ENCODE measurements at places on chromosomes 3 and 15. TPM values are rescaled to one million over a fixed set of nuclear protein-coding genes. Genes with fewer than 3 reads are reported as not detected.

DNA sequence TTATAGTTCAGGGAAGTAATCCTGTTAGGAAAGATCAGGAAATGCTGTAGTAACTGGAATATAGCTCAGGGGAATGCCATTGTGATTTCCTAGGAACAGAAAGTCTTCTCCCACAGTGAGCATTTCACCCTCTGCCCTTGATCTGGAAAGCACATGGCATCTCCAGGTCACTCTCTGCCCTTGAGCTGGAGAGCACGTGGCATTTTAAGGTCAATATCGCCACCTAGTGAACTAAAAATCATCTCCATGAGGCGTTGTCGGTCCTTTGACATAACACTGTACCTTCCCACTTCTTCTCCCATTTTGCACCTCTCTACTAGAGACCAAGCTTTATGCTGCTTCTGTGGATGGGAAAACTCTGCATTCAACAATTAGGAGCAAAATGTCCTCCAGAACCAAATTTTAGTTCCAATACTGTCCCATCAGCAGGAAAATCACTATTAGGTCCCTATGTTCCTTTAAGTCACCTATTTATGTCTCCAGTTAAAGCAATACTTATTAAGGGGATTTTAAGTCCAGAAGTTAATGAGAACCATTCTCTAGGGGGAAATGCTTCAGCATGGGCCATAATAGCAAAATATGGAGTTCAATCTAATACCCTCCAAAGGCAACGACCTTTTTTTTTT lies 54.7 kb upstream of the GK5 start:
- DNase-seq = peak; percentile 53

GRCh38 chr3:50515565-50516439 lies 12.4 kb upstream of the CACNA2D2 start:
- no peak for DNase-seq

GRCh38 chr3:41129731-41130130 lies 69.6 kb upstream of the CTNNB1 start:
- no peak for DNase-seq

DNA sequence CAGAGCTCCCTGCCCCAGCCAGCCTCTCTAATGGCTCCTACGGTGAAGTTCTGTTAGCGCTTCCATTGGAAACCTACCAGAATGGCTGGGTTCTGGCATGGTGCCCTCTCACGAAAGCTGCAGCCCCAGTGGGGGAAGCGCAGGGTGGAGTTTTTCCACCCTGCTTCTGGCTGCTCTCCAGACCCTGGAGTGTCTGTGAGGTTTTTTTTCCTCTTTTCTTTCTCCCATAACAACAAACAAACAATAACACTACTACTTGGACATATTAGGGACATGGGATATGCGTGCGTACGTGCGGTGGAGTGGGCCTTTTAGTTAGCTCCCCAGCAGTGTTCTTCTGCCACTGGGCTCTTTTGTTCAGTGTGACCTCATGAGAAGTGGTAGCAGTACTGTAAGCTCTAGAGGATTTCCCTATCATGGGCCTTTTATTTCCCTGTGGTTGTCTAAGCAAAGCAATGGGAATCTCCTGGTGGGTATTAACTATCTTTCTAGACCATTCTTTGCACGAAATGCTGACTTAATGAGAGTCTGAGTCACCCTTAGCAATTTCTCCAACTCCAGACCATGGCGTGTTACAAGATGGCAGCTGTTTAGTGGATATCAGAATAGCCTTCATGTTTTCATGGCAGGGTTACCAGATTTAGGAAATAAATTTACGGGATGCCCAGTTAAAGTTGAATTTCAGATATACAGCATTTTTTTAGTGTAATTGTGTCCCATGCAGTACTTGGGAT lies 161.9 kb downstream of the FNDC3B start:
- DNase-seq = no peak

GRCh38 chr15:78618490-78618934 lies 2.3 kb downstream of the CHRNA3 start:
- peak; percentile 37 for DNase-seq

The GASK1A gene
- polyA plus RNA-seq = not detected

The CAND2 gene
- polyA plus RNA-seq = 1.1 TPM
